Left hindlimb (tissue), 1 donor: ENCODE measurements at places on chromosomes 12 and 14.

GRCh38 chr14:104356738-104357688 is 218.6 kb downstream of the KIF26A start:
- peak; percentile 15 for DNase-seq

- no peak for DNase-seq
Observed at GRCh38 chr14:91810699-91811098, 56.6 kb downstream of the TC2N start.

GRCh38 chr12:120562906-120563305 is 18.3 kb downstream of the POP5 start:
- no peak for DNase-seq

DNA sequence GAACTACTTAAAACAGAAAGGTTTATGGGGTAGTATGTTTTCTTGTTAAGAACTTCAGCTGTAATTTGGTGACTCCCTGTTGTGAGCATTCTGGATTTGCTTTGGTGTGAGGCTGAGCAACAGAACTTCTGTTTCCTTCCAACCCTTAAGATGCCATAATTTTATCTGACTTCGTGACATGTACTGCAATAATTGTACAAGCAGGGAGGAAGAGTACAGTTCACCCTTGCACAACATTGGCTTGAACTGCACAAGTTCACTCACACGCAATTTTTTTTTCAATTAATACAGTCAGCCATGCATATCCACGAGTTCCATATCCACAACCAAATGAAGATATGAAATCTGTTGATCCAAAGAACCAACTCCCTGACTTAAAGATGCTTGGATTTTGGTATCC is 42.9 kb upstream of the ANKS1B start:
- no peak for DNase-seq

GRCh38 chr12:118840399-118840798 is 140.9 kb upstream of the SRRM4 start:
- DNase-seq: no peak

DNA sequence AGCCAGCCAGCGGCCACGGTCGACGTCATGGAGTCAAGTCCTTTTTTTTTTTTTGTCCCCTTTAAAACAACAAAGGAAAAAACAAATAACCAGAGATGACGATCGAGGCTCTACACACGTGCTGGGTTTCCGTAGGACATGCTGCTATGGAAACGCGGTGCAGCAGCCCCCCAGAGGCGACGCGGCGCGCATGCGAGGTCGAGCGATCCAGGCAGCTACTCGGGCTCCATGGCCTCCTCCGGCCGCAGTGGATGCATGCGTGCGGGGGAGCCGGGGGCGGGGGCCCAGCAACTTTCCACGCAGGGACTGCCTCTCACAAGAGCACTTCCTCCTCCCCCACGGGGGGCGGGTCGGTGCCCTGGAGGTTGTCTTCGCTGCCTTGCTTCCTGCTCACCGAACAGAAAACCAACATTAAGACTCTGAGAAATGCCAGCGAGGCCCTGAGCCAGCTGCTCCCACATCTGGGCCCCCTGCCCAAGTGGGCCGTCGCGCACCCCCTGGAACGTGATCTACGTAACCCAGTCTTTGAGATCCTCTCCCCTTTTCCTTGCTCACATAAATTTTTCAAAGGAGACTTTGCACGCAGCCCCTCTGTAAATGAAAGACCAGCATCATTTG is 30.7 kb downstream of the P2RX4 start:
- peak; percentile 85 for DNase-seq

GRCh38 chr14:101840649-101841369 is 79.3 kb downstream of the PPP2R5C start:
- DNase-seq: no peak

GRCh38 chr12:49519574-49519936 is 19.3 kb upstream of the KCNH3 start:
- DNase-seq: no peak

- no peak for DNase-seq
Observed at GRCh38 chr12:109448272-109448671, 28.8 kb downstream of the KCTD10 start.

GRCh38 chr14:33539918-33540357 is 410.9 kb downstream of the EGLN3 start:
- no peak for DNase-seq

GRCh38 chr14:21308132-21308478 is 28.2 kb downstream of the RPGRIP1 start:
- no peak for DNase-seq

- DNase-seq: no peak
Observed at GRCh38 chr14:92507174-92507768, 6.3 kb upstream of the RIN3 start.

DNA sequence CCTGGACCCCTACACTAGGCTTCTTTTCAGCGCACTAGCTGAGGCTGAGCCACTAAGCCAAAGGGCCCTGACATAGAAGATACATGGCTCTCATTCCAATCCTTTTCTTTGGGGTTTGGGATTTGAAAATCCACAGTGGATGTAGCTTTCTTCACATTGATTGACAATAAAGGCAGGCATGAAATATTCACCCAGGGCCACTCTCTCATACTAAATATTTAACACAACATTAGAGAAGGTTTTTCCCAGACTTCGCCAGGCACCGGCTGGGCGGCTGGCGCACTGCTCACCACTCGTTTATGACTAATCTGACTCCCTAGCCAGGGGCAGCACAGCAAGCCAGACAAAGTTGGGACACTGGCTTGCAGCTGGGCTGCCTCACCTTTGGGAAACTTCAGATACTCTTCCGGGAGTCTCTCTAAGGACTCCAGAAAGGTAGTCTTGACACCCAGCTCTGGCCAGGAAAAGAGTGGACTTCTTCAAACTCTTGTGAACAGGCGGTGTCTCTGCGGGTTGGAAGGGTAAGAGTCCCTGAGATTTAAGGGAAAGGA is 699 bp upstream of the HOXC11 start:
- no peak for DNase-seq

DNA sequence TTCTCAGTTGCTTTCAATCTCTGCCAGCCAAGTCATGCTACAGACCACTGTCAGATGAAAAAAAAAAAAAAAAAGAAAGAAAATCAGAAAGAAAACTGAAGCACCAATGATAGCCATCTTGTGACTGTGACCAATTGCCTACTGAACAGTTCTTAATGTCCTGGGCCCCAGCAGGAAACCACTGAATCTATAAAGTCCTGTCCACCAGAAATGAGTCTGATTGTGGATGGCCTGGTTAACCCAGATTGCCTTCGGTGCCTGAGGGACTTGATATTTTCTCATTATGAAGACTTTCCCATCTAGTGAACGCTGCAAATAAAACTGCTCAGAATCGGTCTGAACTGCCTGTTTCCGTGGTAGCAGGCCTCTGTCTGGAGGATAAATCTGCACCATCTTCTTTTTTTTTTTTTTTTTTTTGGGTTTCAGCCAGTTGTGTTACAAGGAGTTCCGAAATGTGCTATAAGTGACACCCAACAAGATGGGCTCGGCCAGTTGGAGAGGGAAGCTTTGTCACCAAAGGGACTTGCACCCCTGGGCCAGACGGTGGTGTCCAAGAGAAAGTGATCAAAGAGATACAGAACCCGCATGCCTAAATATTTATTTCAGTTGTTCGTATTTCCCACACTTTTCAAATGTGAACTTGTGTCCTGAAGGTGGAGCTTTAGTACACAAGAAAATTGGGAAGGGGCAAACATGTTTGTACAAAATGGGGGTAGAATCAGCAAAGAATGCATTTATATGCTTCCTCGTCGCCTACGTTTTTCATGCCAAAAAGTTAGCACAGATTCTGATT is 3.0 kb upstream of the PLXNC1 start:
- no peak for DNase-seq

- DNase-seq: no peak
Observed at GRCh38 chr12:50662116-50662510, 101.8 kb upstream of the ATF1 start.

- peak; percentile 79 for DNase-seq
Observed at GRCh38 chr14:92039063-92039718, 668 bp downstream of the TRIP11 start.

GRCh38 chr14:53001787-53002378 is 51.0 kb upstream of the FERMT2 start:
- no peak for DNase-seq

GRCh38 chr12:93733358-93733757 is 56.2 kb downstream of the CRADD start:
- DNase-seq: no peak

- no peak for DNase-seq
Observed at GRCh38 chr14:102220031-102220430, 80.3 kb downstream of the WDR20 start.

DNA sequence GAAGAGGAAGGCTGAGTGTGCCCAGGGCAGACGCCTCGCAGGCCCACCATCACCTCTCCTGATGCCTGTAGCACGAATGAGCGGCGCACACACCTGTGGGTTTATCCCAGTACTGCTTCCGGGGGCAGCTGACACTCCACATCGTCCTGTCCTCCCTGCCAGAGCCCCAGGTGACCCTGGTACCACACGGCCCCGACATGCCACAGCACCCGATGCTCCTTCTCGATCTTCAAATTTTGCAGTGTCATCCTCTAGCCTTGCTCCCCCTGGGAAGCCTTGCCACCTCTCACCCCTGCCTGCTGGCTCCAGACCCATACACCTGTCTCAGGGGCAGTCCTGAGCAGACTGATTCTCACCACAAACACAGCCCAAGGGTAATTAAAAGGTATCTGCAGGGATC is 40.6 kb downstream of the ANO2 start:
- no peak for DNase-seq

DNA sequence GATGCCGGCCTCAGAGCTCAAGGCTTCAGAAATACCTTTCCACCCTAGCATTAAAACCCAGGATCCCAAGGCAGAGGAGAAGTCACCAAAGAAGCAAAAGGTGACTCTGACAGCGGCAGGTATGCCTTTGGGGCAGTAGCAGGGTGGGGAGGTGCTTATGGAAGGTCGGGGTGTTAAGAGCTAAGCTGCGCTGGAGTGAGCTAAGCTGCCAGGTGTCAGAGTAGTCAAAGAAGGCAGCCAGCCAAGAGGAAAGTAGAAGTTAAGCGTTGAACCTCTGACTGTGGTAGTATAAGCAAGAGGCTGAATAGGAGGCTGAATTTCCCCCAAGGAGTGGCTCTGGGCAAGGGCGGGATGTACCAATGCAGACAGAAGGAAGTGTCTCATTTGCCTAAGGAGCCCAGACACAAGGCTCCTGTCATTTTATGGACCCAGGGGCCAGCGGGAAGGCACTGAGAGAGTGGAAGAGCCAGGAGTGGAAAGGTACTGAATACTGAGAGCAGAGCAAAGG is 29.2 kb downstream of the DYRK4 start:
- DNase-seq: no peak
